Hippocampal formation (tissue), 2 donors: ENCODE measurements at places on chromosomes 2 and 18.

DNA sequence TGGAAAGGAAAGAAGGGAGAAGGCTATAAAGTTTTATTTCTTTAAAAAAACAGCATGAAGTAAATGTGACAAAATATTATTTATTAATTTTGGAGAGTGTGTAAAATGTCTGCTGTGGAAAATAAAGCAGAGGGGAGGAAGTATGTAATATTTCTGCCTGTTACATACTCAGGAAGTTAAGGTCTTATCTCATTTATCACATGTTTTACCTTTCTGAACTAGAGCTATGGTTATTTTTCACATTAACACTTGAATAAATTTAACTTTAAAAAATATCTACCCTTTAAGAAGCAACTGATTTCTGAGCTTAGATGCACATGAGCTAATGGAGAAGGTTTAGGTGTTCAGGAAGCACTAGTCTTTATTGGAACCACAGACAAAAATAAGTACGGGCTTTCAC is 148.3 kb downstream of the GRB14 start:
- no peak for DNase-seq

GRCh38 chr18:396251-396555 is 104.3 kb downstream of the COLEC12 start:
- no peak for DNase-seq

GRCh38 chr2:75416420-75417342 is 144.1 kb downstream of the EVA1A start:
- DNase-seq: no peak

DNA sequence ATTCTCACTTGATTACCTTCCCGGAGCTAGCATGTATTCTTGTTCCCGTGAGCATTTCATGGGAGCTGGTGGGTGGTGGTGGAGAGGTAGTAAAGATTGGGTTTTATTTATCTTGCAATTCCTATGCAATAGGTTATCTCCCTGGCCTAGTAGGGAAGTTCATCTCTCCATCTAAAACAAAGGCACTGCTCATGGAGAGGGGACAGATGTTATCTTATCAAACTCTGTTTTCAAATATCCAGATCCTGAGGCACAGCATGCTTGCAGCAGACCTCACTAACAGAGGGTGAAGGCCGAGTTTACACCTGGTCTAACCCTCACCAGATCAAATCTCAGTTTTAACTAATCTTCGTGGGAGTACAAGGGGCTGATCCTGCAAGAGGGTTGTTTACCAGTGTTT is 98.9 kb downstream of the CYRIA start:
- no peak for DNase-seq

- DNase-seq: no peak
Measured at GRCh38 chr2:24199968-24200590, 25.2 kb downstream of the FAM228A start.

DNA sequence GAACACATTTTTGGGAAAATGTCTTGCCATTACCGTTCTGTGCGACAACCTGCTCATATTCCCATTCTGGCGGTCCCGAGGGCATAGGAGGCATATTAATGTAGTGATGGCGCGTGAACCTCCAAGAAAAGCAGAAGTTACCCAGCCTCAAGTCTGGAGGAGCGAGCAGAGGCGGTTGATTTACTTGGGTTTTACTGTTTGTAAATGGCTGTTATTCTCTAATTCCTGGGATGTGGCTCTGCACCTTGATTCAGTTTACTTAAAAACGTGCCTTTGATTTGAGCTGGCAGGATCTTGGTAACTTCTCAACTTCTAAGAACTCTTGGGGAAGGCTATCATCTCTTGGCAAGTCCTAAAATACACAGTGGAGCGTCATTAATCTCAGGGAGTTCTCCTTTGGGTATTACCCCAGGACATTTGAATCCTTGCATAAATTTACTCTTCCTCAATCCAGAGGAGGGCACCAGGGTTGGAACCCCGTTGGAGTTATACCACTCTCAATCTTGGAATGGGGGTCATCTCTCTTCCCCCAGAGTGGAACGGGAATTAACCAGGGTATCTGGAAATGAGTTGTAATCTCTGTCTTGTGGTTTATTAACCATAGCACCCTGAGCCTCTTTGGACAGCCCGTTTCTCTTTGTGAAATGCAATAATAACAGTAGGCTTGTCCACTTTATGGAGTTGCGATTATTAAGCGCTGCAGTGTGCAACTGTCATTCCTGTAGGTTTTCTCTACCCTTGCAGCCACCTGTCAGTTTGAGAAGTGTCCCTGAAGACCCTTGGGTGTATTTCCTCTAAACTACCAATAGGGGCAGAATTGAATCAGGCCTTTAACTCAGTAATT is 2.1 kb downstream of the HK2 start:
- no peak for DNase-seq

DNA sequence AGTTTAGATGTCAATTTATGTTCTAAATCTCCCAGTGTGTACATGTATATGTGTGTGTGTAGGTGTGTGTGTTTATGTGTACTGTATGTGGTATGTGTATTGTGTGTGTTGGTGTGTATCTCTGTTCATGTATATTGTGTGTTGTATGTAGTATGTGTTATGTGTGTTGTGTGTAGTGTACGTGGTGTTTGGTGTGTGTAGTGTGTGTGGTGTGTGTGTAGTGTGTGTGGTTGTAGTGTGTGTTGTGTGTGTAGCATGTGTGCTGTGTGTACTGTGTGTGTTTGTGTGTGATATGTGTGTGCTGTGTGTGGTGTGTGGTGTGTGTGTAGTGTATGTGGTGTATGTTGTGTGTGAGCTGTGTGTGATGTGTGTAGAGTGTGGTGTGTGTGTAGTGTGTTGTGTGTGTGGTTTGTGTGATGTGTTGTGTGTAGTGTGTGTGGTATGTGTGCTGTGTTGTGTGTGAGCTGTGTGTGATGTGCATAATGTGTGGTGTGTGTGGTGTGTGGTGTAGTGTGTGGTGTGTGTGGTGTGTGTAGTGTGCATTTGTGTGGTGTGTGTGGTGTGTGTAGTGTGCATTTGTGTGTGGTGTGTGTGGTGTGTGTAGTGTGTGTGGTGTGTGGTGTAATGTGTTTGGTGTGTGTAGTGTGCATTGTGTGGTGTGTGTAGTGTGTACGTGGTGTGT is 5.2 kb upstream of the RTP5 start:
- no peak for DNase-seq

GRCh38 chr2:95113464-95113863 is 8.1 kb downstream of the MRPS5 start:
- no peak for DNase-seq

DNA sequence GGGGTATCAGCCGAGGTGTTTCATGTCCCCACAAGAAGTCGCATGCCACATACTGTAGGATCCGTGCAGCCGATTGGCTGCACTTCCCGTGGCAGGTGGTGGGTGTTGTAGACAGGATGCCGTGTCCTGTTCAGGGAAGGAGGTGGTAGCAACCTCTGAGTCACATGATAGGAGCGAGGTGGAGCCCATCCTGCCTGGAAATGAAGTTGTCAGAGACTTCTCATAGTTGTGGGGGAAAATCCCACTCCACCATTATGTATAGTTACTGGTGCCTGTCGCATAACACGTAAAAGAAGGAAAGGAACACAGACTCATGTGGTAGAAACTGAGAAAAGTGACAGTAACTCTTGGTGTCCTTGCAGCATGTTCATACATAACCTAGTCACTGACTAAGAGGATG is 91.4 kb upstream of the IL1R2 start:
- DNase-seq: no peak

GRCh38 chr18:26961839-26962238 is 96.3 kb upstream of the AQP4 start:
- DNase-seq: no peak

DNA sequence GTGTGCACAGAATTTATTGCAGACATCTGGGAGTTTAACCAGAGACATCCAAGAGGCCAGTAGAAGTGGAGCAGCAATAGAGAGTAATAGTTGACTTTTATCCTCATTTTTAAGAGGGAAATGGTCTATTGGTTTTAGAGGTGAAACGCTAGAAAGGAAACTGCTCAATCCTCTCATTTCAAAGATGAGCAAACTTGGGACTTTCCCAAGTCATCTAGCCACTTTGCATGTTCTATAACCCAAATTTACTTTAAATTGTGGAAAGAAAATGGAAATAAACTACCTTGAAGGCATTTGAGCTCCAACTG is 601.7 kb downstream of the ARHGAP15 start:
- DNase-seq: no peak

DNA sequence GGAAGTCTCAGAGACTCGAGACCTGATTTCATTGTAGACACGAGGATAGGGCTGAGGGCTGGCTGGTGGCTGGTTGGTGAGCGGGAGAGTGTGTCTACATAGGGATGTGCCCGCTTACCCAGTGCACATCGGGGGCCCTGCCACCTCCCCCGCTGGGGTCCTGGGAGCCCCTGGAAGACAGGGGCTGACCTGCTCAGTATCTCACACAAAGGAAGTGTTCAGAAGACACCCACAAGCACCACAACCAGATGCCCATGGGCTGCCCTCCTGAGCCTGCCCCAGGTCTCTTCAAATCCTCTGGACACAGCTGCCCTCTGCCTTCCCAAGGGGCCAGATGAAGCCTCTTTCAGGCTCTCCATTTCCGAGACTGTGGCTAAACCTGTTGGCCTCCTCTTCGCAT is 43.1 kb downstream of the MYCN start:
- DNase-seq: no peak

DNA sequence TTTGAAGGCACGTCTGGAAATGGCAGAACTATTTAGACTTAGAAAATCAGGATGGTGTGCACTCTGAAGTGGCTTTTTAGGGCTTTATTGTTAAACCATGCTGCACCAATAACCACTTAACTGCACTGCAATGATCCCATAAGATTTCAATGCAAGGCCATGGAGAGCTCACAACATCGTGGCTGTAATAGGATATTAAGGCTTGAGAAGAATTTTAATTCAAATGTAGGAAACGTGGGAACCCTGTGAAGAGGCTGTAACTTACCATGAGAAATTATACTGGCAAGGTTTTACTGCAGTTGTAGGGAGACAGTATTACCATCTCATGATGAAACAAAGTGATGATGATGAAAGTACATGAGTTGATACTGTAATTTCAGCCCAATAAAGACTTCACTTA is 242.5 kb downstream of the AFF3 start:
- no peak for DNase-seq

GRCh38 chr2:85011747-85012146 is 40.8 kb downstream of the KCMF1 start:
- no peak for DNase-seq

GRCh38 chr2:129767346-129768035 is 212.0 kb upstream of the RAB6C start:
- no peak for DNase-seq

DNA sequence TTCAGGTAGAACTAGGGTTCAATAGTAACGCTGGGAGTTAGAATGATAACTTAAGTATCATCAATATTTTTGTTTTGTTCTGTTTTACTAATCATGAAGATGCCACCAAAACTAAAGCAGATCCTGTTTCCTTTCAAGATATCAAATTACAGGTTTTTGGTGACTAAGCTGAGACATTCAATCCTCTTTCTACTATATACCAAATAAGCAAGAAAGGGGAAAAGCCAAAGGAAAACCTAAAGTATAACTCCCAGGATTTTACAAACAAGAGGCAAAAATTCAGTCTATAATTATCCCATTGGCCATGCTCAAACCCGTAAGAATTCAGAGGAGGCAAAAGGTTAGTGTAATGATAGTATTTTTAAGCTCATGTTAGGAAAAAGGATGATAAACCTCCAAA is 175.2 kb upstream of the CCDC150 start:
- DNase-seq: no peak

- DNase-seq: no peak
Measured at GRCh38 chr2:143685421-143686078, 556.3 kb downstream of the ARHGAP15 start.

DNA sequence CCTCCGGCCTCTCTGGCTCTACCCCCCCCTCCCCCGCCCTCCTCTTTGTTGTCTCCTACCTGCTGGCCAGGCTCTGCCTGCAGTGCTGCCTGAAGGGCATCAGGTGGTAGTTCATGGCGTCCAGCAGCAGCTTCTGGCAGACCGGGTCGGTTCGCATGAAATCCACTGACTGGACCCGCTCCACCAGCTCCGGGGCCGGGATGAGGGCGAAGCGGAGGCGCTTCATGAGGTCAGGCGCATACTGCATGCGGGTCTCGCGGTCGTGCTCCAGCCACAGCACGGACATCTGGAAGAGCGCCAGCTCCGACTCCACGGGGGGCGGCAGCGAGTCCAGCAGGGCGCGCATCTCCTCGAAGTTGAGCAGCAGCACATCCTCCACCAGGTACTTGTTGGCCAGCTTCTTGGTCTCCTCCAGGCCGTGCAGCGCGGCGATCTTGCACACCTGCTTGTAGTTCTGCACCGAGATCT is 3.2 kb downstream of the KLHL14 start:
- no peak for DNase-seq

DNA sequence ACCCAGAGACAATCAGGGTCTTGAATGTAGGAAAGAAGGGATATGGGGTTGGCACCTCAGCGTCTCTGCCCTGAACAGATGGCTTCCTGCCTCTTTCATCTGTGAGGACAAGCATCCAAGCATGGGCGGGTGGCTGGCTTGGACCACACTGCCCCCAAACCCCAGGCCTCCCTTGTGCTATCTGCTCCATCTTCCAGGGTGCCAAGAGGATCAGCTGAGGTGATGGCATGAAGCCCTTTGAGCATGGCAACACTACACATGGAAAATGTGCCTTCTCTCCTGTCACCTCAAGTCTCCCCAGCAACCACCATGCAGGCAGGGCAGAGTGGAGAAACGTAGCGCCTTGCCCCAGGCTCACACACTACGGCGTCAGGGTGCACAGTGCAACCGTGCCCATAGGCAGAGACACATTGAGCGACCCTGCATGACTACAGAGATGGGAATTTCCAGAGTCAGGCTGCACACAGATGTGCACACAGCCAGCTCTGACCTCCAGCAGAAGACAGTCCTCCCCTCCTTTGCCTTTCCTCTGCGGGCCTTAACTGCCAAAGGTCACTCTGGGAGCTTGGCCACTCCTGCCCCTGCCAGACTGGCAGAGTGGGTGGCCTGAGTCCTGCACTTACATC is 1.5 kb downstream of the KCNIP3 start:
- no peak for DNase-seq

DNA sequence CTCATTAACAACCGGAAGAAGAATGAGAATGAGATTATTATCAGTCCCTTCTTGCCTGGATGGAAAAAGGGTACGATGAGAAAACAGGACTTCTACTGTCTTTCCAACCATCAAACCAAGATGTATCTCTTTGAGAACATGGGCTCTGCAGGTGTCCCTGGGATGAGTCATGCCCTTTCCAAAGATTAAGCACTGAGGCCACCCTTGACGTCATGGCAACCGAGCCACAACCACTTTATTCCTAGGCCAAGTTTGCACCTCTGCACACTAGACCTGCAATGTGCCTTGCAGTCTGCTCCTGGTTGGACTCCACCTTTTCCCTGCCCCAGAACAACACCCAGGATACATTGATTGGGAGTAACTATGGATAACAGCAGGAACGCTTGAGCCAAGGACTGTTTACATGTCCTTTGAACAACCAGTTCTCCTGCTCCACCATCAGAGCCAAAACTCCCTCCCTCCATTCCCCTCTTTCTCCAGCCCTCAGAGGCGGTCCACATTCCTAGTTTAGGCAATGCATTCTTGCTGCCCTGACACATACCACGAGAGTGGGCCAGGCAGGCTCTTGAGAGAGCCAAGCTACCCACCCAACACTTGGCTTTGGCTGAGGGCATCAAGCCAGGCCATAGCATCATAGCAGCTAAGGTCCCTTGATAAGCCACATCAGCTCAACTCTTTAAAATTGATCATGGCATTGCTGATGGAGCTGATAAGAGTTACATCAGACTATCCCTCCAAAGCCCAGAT is 310.7 kb downstream of the TNS1 start:
- no peak for DNase-seq

GRCh38 chr2:121873864-121874263 is 118.4 kb downstream of the TSN start:
- DNase-seq: no peak

GRCh38 chr18:10011061-10011460 is 97.2 kb downstream of the VAPA start:
- no peak for DNase-seq

- no peak for DNase-seq
Measured at GRCh38 chr2:46091961-46092667, 205.1 kb upstream of the EPAS1 start.
